ENCODE measurements at places on chromosomes 2 and 18.

DNA sequence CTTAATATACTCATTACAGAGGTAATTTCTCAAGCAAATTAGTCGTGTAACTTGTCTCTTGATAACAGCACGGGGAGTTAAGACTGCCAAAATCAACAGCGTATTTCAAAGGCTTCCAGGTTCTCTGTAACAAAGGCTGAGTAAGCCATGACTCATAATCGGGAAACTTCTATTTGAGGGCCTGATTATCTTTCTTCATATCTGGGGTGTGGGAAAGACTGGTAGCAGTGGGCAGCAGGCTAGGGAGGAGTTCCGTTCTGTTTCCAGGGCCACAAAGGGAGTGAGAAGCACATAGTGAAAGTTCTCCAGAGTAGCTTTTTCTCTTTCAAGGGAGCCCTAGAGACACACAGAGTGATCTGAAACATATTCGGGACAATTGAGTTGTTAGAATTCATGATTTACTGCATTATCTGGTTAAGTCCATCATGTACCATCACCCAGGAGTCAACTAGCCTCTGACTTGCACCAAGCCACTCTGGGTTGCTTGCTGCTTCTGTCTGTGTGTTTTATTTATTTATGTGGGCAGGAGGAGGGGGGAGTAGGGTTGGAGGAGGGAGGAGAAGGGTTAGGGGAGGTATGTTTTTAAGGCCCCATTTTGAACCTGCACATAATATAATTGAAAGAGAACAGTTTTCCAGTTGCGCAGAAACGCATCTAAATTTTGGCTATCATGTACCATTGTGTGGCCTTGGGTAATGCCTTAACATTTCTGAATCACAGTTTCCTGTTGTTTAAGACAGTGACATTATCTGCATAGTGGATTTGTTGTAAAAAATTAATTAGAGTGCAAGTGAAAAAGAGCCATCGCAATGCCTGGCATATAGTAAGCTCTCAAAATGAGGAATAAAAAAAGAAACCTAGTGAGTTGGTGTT, 80.5 kb upstream of the ITPRID2 start:
- DNase-seq: peak; percentile 40

GRCh38 chr2:12062053-12062395, 315.6 kb downstream of the LPIN1 start:
- no peak for DNase-seq

GRCh38 chr2:159209341-159210306, 76.9 kb downstream of the WDSUB1 start:
- no peak for DNase-seq

DNA sequence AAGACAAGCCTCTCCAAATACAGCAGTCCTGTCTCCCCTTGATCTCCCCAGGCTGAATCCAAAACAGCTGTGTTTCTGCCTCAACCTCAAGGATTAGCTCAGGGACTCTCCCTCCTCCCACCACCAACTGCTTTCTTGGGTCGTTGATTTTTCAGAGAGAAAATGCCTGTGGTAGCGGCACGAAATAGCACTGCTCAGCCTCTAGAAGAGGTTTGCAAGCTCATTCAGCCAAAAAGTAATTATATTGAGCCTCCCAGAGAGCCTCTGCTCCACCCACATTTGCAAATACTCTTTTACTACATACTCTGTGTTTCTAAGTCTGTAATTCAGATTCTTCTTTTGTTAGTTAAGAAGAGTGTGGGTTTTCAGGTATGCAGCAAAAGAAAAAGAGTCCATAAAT, 396.4 kb upstream of the TNP1 start:
- DNase-seq: no peak

- DNase-seq: no peak
Measured at GRCh38 chr18:74665346-74665745, 67.7 kb downstream of the ZNF407 start.

DNA sequence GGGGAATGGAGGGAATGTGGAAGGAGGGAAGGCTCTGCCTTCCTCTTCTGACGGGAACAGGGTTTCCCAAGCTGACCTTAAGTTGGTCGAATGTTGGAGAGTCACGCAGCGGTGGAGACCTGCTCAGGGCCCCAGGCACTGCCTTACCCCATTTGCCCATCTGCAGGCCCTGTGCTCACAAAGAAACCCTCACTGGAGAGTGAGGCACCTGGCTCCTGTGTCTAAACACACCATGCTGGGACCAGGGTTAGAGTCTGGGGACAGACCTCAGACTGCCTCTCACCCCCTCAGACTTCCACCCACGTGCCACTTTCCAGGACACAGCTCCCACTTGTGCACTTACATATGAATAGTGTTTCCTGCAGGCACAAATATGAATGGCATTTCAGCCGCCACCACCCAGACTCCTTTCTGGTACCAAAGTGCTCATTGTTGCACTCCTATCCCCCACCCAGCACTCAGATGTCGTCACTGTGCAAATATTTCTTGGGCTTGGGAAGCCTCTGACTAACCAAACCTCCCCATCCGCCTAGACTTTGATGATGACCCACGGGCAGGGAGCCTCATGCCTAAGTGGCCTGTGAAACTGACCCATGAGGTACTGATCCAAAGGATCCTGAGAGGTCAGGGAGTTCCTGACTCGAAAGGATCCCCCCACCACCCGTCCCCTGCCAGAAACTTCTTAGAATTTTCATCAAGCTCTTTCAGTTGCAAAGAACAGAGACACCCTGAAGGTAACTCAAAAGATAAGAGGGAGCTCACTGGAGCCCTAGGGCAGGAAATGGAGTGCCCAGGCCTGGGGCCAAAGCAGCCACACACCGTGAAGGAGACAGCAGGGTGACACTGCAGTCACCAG, 78.3 kb downstream of the STPG4 start:
- DNase-seq: peak; percentile 90

GRCh38 chr2:211494085-211494484, 937.7 kb downstream of the CPS1 start:
- no peak for DNase-seq

DNA sequence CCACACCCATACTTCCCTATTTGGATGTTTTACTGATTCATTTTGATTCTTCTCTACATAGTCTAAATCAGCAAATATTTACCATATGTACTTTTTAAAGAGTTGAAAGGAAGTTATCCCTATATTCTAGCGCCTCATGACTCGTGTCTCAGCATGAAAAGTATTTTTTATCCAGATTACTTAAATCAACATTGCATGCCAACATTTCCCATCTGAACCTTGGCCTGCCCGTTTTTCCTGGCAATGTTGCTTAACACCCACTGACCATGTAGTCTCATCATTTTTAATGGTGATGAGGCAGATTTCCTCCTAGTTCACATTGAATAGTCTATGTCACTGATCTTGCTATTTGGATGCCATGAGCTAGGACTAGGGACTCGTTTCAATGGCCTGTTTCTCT, 13.2 kb upstream of the SCYGR5 start:
- DNase-seq: peak; percentile 60

DNA sequence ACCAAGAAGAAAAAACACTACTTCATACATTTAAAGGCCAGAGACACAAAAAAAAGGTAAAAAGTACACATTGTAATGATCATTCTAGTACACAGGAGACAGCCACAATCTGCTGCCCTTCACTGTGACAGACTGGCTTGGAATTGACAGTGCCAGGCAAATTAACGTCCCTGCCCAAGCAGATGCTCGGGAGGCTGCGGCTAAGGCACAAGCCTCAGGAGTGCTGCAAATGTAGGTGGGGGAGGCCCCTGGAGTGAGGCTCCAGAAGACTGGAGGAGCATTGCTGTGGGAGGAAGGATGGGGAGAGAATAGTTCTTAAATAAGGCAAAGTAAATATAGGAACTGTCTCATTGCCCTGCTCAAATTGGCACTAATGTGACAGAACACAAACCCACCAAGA, 18.6 kb downstream of the ERCC3 start:
- no peak for DNase-seq

- DNase-seq: no peak
Measured at GRCh38 chr2:238994876-238995275, 147.0 kb downstream of the TWIST2 start.

Data from stromal cell of bone marrow (primary cell).